NCI-H1417 treated with DMSO at 0.1 percent for 48 hours (cell line): ENCODE measurements at places on chromosomes 12 and 14.

- DNase-seq = no peak
Observed at GRCh38 chr14:76583174-76583573, 178.1 kb upstream of the VASH1 start.

- DNase-seq = no peak
Observed at GRCh38 chr12:103929784-103930033, 501 bp upstream of the HSP90B1 start.

GRCh38 chr12:104057771-104058197, 6.5 kb upstream of the HCFC2 start:
- DNase-seq = no peak

GRCh38 chr14:34214961-34215360, 247.1 kb downstream of the SPTSSA start:
- DNase-seq = no peak

GRCh38 chr12:2893007-2893406, 2.3 kb downstream of the TULP3 start:
- DNase-seq = no peak

- peak; percentile 35 for DNase-seq
Observed at GRCh38 chr14:55707365-55707804, 127.4 kb downstream of the KTN1 start.

DNA sequence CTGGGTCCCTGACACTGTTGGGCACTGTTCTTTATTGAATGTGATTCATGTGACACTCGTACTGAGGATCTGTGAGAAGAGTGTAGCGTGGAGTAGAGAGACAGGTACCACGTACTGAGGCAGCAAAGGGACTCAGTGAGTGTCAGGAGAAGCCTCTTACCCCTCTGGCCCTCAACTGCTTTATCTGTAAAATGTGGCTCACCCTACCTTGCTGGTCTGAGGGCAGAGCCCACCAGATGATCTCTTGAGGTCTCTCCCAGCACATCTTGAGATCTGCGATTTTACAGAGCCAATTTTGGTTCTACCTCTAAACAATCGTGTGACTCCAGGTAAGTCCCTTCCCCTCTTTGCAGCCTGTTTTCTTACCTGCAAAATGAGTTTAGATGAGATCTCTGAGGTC, 3.1 kb downstream of the CEBPE start:
- DNase-seq = no peak

DNA sequence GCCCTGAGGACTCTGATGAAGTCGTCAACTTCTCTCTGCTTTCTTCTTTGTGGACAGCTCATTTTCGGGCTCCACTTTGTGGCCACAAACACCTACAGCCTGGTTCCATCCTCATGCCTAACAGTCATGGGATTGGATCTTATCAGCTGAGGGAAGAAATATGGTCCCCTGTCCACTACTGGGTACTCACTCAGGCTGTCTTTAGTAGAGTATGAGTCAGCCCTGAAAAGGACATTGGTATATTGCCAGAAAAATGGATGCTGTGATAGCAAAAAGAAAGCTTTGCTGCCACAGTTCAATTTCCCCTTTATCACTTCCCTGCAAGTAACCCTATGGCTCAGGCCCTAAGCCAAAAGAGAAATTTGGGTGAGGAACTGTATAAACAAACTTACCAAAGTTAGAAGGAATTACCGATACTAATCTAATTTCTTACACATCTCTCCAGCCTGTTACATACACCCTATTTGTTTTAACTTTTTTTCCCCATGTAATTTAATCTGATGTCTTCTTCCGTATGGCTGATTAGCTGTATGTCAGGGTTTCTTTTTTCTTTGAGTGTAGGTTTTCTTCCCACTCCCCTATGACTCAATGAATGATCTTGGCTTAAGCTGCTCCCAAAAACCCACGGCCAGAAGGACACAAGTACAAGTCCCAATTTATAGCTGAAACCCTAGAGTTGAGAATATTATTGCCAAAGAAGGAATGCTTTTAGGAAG, 29.1 kb downstream of the MTHFD1 start:
- no peak for DNase-seq

DNA sequence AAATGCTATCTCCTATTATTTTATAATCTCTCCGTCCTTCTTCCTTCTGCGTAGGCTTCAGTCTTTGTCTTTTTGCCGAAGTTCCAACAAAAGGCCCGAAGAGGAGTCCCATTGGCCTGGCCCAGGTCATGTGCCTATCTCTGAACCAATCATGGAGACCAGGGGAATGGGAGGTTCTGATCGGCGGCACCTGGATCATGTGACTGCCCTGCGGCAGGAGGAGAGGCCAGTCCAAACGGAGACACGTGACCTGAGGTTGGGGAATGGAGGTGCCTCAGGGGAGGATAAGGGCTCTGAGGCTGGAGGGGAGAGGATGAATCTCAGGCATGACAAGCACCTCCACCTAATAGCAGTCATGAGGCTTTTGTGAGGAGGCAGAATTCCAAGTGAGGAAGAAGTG, 86.0 kb downstream of the AACS start:
- no peak for DNase-seq

- DNase-seq = no peak
Observed at GRCh38 chr12:87809916-87810315, 219.3 kb downstream of the C12orf50 start.

DNA sequence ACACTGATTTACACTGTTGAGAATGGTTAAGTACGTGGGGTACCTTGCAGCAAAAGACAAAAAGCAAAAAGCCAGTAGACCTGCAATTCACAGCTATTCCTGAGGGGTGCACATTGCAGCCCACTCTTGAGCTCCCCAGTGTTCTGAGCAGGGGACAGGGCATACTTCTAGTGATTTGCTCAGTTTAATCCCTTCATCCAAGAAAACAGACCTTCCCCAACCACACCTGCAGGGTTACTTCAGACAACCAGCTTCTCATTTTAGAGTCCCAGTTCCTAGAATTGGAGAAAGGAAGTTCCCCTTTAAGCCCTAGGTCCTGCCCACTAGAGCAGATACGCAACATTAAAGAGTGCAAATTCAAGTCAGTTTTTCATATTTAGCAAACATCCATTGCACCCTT, 3.6 kb upstream of the WSB2 start:
- DNase-seq = no peak

GRCh38 chr12:55733858-55734257, 5.0 kb upstream of the CD63 start:
- no peak for DNase-seq

DNA sequence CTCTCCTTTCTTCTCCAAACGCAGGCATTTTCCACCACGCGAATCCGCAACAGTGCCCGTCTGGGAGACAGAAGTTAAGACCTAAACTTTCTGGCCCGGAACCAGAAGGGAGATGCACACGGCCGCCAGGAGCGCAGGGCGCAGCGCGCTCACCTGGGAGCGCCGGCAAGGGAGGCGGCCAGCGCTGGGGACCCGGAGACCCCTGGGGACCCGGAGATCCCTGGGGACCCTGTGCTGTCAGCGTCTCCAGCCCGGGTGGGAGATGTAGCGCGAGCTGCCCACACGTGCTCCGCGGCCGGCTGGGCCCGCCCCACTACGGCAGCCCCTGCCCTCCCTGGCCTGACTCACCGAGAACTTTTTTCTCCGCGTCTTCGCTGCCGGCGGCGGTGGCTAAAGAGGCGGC, 620 bp downstream of the YBX3 start:
- no peak for DNase-seq

- no peak for DNase-seq
Observed at GRCh38 chr14:66501592-66501991, 6.4 kb upstream of the GPHN start.

DNA sequence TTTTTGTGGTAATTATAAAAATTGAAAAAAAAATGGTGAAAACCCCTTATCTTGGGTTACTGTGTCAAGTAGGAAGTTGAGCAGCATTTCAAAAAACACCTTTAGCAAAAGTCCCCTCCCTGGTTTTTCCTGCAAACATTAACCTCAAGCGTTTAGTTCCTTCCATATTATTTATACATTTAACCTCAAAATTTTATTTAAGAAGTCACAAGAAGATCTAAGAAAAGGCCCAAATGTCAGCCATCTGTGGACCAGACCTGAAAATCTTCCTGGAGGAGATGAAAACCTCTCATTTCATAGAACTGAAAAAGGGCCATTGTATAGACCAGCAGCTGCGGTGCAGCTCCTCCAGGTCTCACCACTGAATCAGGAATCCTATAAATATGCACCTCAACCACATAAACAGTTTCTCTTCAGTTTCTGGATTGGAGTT, 40.4 kb upstream of the BTG1 start:
- no peak for DNase-seq

DNA sequence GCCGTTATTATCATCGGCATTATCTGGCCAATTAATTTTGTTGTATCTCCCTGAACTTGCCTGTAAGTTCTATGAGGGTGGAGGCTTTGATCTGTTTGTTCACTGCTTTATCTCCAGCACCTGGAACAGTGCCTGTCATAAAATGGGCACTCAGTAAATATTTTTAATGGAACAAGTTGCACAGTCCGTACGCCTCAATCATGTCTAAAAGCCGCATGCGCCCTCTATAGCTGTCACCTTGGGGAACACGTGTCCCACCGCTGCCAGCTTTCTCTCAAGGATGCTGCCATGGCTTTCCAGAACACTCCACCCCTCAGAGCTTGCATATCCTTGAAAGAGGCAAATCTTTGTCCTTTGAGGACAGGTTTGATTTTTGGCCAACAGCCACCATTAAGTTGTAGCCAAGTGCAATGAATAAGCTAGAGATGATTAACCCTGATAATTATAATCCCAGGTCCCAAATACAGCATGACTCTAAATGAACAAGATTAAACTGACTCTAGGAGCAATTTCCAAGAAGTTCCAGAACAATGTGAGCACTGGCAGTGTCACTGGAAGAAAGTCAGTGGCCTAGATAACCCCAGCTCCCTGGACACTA, 55.1 kb downstream of the ERH start:
- no peak for DNase-seq

GRCh38 chr12:30569426-30569825, 126.2 kb downstream of the IPO8 start:
- no peak for DNase-seq

- no peak for DNase-seq
Observed at GRCh38 chr12:2035431-2036055, 17.2 kb upstream of the CACNA1C start.

DNA sequence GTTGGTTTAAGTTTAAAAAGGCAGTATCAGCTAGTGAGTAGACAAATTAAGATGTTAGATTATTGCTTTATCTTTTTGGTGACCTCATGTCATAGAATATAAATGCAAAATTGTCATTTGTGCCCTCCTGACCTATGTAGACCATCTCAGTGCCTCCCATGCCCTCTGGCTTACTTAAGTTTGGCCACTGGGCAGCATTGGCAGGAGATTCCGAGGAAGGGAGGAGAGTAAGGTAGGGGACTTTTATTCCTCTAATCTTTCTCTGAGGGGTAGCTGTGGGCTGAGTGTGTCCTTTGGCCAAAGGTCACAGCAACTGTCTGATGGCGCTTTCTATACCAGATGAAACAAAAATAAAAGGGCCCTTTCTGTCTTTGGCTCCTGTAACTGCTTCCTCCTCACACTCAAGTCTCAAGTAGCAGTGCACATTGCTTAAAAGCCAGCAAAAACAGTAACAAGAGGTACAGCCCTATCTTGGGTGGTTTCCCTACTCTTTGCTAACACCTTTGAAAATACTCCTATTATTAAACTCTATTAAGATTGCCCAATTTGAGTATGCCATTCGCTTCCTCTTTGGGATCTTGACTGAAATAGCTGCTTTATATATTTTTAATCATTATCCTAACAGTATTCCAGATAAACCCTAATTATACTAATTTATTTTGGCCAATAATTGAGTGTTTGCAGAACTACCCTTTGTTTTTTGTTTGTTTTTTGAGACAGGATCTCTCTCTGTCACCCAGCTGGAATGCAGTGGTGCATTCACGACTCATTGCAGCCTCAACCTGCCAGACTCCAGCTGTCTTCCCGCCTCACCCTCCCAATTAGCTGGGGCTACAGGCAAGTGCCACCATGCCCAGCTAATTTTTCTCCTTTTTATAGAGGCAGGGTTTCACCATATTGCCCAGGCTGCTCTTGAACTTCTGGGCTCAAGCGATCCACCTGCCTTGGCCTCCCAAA, 56.5 kb upstream of the KCNH3 start:
- DNase-seq = peak; percentile 40

DNA sequence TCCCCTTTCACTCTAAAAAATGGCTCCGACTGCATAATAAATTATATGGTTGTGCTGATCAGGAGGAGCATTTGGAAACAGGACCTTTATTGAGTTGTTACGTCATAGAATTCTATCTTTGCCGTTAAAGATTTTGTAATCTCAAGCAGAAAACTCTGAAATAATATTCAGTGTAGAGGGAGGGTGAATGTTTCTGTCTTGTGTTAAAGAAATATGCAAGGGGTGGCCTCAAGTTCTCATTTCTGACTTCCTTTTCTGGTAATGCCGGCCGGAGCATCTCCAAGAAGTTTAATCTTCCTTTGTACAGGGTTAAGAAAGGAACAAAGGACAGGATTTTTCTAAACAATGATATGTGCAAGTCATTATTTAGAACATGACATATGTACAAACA, 165.1 kb downstream of the SLC38A4 start:
- no peak for DNase-seq

DNA sequence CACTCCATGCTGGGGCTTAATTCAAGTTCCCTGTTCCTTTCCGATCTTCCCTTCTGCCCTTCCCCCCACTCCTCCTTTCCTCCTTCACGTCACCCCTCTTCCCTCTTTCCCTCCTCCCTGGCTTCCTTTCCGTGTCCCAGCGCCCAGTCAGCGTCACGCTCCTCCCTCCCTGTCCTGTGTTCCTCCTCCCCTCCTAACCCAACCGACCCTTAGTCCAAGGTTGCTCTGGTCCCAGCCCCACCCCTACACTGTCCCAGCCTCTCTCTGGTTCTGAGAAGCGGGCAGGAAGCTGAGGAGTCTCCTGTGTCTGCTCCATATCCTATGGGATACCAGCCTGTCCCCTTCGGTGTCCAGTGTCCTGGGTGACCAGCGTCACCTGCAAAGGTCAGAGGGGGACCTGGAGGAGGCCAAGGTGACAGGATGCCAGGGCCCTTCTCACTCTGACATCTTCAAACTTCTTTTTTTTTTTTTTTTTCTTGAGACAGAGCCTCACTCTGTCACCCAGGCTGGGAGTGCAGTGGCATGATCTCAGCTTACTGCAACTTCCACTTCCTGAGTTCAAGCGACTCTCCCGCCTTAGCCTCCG, 56.2 kb upstream of the TSPAN9 start:
- no peak for DNase-seq

DNA sequence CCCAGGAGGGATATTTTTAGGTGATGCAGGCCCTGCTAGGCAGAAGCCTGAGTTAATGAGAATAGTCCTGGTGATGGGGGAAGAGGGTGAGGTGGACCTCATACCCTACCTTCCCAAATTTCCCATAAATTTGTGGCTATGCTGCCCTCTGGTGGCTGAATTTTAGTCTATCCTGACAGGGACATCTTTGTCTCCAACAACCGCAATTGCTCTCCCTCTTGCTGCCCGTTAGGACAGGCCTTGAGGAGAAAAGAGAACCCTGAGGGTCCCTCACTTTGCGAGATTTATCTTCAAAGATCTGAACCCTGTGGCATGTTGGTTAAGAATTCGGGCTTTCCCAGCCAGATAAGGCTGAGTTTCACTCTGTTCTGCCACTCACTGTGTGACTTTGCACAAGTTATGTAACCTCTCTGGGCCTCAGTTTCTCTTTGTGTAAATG, 9.8 kb upstream of the ZNF385A start:
- peak; percentile 45 for DNase-seq

- DNase-seq = peak; percentile 35
Observed at GRCh38 chr12:18861287-18861858, 123.5 kb downstream of the CAPZA3 start.
